OCI-LY7 (cell line): ENCODE measurements at places on chromosomes 11 and 22. TPM values are rescaled to one million over a fixed set of nuclear protein-coding genes. Genes with fewer than 3 reads are reported as not detected.
A peak's percentile ranks its signal among the peaks of the same experiment; 100 is the strongest.

TRPC6 gene
- total RNA-seq = 0.15 TPM in 1 of 2 replicates, not detected in the other

- DNase-seq = no peak
Observed at GRCh38 chr22:48974443-48975315, 853.0 kb downstream of the BRD1 start.

MAPK12 gene
- total RNA-seq = 84.9 and 90.1 TPM in 2 replicates

DNA sequence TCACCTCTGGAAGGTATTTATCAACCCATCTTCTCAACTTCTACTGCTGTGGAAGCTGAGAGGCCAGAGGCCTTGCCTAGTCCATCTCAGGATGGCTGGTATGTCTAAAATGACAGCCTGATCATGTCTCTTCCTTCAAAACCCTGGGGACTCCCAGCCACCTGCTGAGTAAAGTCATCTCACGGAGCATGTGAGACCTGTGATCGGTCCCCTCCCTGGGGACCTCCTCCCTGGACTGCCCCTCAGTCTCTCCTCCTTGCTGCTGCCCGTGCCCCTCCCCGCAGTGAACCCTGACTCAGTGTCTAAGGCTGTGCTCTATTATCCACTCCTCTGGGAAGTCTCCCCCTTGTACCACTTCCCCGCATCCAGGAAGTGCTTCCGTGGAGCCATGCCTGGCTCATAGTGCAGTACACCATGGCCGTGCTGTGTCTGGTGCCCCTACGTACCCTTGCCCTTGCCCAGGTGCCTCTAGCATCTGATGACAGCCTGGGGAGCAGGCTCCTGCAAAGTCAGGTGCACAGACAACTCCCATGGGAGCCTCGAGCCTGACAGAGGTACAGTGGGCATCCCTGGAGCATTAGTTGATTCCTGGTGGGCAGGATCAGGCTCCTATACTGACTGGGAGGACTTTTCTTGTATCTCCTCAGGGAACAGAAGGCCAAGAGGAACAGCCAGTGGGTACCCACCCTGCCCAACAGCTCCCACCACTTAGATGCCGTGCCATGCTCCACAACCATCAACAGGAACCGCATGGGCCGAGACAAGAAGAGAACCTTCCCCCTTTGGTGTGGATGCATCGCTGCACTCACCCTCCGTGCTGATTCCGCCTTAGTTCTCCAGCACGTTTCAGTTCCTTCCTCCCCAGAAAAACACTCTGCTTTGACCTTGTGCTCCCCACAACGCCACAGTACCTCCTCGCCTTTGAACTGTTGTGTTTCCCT, 13.8 kb downstream of the SMARCB1 start:
- DNase-seq = peak; percentile 97

DNA sequence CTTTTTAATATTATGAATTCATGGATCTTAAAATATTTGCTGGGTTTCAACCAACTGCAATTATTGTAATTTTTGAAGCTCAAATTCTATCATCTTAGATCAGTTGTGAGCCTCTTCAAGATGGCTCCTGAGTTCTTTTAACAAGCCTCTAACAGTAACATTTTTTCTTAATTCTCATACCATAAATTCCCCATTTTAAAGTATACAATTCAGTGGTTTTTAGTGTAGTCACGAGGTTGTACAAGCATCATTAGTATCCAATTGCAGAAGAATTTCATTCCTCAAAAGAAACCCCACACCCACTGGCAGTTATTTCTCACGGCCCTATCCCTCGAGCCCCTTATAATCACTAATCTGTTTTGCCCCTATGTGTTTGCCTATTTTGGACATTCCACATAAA, 270.8 kb downstream of the SBF2 start:
- no peak for DNase-seq

- DNase-seq = peak; percentile 53
Observed at GRCh38 chr11:106077609-106078455, at the start of gene AASDHPPT. Gene AASDHPPT (plus strand): TSS chr11:106077662. CDS start chr11:106077711, 49 bp downstream.

GRCh38 chr11:70313945-70314344, 43.5 kb downstream of the PPFIA1 start:
- DNase-seq = no peak

DNA sequence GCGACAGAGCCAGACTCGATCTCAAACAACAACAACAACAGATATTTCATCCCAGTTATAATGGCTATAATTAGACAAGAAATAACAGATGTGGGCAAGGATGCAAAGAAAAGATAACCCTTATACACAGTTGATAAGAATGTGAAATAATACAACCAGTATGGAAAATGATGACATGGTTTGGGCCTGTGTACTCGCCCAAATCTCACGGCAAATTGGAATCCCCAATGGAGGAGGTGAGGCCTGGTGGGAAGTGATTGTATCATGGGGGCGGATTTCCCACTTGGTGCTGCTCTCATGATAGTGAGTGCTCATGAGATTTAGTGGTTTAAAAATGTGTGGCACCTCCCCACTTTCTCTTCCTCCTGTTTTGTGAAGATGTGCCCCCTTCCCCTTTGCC, 104.1 kb downstream of the C11orf87 start:
- no peak for DNase-seq

SPON1 gene
- not detected in 2 replicates for total RNA-seq

DNA sequence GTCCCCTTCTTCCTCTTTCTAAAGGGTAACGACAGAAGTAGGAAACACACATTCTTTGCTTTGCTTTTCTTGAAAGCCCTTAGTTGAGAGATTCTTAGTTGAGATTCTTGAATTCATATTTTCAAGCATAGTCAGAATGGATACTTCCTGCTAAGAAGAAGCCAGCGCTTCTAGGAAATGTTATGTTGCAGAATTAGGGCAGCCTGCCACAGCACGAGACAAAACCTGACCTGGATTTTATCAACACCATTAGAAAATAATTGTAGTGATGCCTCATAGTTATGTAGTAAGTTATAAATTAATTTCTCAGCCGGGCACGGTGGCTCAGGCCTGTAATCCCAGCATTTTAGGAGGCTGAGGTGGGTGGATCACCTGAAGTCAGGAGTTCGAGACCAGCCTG, 37.9 kb upstream of the NUP160 start:
- no peak for DNase-seq

DNA sequence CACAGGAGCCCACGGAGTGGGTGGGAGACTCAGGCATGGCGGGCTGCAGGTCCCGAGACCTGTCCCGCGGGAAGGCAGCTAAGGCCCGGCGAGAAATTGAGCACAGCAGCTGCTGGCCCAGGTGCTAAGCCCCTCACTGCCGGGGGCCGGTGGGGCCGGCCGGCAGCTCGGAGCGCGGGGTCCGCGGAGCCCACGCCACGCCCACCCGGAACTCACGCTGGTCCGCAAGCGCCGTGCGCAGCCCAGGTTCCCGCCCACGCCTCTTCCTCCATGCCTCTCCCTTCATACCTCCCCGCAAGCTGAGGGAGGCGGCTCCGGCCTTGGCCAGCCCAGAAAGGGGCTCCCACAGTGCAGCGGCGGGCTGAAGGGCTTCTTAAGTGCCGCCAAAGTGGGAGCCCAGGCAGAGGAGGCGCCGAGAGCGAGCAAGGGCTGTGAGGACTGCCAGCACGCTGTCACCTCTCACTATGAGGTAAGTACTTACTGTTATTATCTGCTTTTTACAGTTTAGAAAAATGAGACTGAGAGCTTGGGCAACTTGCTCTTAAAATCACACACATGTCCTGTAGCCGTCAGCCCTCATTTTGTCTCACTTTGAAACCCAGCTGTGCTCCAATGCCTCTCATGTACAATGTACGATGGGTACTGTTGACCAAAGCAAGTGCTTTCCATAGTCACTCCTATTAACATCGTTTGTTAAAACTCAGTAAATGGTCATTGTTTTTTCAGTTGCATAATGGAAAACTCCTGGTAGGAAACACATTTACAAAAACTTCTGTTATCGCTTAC, 12.2 kb upstream of the OR10D3 start:
- no peak for DNase-seq

DNA sequence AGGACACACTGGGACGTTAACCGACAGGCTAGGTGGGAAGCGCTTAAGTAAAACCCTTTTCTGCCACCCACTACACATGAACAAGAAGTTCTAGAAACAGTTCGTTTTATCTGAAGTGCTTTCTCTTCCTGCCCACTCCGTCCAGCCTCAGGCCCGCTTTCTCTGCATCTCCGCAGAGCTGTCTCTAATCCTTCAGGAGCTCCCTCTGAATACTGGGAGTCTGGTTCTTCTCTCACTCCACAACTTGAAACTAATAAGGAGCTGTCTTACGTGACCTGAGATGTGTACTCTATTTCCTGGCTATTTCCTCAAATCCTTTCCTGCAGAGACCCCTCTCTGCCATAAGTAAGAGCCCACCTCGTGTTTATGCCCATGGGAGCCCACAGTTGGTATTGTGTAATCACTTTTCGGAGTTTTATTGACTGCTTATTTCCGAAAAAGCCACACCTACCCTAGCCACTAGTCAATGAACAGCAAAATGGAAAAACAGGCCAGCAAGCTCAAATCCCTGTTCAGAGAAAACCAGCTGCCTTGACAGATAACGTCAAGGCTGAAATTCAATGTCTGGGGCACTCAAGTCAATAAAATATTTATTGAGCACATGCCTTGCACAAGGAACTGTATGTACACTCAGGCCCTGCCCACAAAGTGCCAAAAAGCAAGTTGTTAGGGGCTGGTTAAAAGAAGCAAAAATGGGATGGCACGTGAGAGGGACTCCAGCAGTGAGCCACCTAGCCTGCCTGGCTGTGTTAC, 4.9 kb downstream of the PC start:
- no peak for DNase-seq

GRCh38 chr22:35892192-35892591, 136.4 kb downstream of the RBFOX2 start:
- no peak for DNase-seq

GLB1L2 gene
- total RNA-seq = not detected in 2 replicates

DNA sequence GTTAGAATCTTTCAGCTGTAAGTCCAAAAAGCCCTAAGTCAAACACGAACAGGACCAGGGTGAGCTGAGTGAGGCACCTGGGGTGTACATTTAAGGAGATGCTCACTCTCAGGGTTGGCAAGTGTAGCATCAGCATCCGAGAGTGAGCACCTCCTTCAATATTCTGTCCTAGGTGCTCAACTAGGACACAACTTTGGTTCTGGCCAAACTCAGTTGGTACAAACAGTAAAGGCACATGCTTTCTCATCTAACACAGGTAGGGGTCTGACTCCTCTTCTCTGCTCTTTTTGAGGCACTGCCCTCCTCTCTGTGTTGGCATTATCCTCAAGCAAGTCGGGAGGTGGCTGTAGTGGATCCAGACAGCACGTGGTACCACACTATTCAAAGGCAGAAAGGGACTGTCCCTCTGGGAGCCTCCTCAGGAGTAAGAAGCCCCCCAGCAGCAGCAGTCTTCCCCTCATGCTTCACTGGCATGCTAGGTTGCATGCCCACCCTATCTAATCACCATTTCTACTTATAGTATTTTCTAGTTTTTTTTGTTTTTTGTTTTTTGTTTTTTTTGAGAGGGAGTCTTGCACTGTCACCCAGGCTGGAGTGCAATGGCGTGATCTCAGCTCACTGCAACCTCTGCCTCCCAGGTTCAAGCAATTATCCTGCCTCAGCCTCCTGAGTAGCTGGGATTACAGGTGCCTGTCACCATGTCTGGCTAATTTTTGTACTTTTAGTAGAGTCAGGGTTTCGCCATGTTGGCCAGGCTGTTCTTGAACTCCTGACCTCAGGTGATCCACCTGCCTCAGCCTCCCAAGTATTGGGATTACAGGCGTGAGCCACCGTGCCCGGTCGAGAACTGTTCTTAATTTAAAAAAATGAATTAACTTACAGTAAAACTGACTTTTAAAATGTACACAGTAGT, 14.7 kb upstream of the MAPK1 start:
- DNase-seq = no peak

PDE2A gene
- 0.68 TPM in 1 of 2 replicates, not detected in the other for total RNA-seq

CRYBB3 gene
- not detected in 2 replicates for total RNA-seq

DNA sequence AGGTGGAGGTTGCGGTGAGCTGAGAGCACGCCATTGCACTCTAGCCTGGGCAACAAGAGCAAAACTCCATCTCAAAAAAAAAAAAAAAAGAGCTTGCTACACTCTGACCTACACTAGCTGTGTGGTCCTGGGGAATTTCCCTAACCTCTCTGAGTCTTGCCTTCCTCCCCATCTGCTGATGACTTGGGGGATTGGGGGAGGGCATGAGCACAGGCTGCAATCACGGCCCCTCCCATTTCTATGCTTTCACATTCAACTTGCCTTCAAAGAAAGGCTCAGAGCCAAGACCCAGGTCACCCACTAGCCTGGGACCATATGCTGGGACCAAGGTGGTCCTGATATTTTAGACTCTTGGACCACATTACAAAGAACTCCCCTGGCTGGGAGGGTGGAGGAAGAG, 39.8 kb upstream of the TEF start:
- no peak for DNase-seq

DNA sequence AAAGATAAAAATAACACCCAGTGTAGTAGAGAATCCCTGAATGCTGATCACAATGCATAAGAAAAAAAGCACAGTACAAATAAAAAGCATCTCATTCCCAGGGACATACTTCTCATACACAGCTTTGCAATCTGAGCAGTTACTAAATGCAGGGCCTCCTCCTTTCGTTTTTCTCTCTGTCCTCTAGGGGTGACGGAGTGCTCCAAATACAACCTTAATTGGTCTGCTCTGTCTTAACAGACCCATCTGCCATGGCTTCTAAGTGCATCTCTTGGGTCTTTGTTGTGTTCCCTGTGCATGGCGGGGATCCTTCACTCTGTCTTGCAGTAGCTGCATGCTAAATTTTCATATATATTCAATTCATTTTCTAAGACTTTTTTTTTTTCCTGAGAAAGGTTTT, 1114.2 kb upstream of the RAG2 start:
- no peak for DNase-seq

DNA sequence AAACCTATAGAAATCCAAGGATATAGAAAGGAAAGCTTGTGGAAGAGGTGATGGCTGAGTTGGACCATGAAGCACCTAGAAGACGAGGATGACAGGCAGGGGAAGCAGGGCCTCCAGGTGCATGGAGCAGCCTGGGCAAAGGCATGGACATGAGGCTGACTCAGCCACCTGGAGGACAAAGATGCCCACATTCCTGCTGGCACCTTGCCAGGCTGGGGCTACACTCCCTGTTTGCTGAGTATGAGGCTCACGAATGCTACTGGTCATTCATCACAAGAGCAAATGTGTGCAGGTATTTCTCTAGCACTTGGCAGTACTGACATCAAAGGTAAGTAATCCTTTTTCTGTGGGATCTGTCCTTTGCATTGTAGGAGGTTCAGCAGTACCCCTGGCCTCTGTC, 7.1 kb upstream of the SCGB2A1 start:
- no peak for DNase-seq

KCNQ1 gene
- total RNA-seq = 1.3 and 1.8 TPM in 2 replicates

DNA sequence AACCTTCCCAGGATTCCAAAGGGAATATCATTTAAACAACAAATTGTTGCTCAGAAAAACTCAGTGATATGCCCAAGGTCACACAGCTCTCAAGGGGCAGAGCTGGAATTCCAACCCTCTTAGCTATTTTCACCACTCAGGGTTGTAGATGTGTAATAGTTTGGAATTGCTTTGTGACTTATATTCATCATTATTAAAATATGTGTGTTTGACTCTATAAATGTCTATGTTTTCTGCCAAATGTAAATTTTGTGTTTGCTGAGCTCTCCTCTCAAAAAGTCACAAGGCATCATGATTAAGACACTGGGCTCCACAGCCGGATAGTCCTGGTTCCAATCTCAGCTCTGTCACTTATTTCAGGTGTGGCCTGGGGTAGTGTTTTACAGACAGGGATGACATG, 407.3 kb downstream of the TMEM135 start:
- no peak for DNase-seq

OR51A7 gene
- not detected in 2 replicates for total RNA-seq

GRCh38 chr11:18934195-18934814, 4.9 kb downstream of the MRGPRX1 start:
- DNase-seq = no peak

RAG2 gene
- total RNA-seq = not detected in 2 replicates

- no peak for DNase-seq
Observed at GRCh38 chr11:114208377-114208776, 87.8 kb upstream of the NNMT start.

UBASH3B gene
- total RNA-seq = 72.7 and 73.0 TPM in 2 replicates

OR52A1 gene
- total RNA-seq = not detected in 2 replicates

- no peak for DNase-seq
Observed at GRCh38 chr11:127412722-127413380, 412.3 kb upstream of the KIRREL3 start.
